Stimulated activated CD4-positive, alpha-beta T cell treated with anti-CD3 and anti-CD28 coated beads, Interleukin-1b, Interleukin-23, amount 100 ng/mL, for 1 hour (primary cell): ENCODE measurements at places on chromosomes 16 and 17.

DNA sequence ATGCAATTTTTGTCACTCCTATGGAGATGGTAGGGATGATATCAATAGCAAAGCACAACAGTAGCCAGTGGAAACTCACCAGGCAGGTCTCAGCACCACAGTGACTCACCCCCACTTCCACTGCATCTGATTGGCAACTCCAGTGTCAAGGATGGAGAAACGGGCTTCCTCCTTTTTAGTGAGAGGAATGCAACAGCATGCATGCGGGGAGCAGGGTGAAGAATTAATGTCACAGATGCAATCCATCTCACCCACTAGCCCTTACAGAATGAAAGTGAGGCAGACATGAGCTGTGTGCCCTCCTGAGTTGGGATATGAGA, 467.0 kb upstream of the C16orf82 start:
- no peak for DNase-seq

GRCh38 chr17:69872675-69873262, 202.3 kb upstream of the KCNJ16 start:
- no peak for DNase-seq

DNA sequence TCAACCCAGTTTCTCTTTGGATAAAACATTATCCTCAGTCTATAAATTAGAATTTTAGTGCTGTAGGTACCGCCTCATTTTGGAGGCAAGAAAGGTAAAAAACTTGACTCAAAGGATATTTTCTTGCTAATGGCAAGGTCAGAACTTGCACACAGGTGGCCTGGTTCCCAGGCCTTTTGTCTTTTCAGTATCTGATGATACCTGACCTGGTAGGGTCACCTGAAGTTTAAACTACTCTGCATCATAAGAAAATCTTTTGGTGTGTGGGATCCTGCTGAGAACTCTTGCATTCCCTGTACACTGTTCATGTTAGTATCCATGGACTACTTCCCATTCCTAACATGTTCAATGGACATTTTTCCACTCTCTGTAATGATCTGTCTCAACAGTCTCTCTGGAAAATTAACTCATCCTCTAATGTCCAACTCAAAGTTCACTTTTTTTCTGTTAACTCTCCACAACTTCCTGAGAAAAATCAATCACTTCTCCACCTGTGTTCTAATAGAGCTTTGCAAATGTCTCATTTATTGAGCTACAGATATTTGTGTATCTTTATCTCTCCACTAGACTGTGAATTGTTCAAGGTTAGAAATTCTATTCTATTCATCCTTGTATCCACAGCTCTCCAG, 317.1 kb upstream of the SOX9 start:
- no peak for DNase-seq

- DNase-seq = no peak
These were observed 19.6 kb downstream of the SPIRE2 start for GRCh38 chr16:89847940-89848297.

DNA sequence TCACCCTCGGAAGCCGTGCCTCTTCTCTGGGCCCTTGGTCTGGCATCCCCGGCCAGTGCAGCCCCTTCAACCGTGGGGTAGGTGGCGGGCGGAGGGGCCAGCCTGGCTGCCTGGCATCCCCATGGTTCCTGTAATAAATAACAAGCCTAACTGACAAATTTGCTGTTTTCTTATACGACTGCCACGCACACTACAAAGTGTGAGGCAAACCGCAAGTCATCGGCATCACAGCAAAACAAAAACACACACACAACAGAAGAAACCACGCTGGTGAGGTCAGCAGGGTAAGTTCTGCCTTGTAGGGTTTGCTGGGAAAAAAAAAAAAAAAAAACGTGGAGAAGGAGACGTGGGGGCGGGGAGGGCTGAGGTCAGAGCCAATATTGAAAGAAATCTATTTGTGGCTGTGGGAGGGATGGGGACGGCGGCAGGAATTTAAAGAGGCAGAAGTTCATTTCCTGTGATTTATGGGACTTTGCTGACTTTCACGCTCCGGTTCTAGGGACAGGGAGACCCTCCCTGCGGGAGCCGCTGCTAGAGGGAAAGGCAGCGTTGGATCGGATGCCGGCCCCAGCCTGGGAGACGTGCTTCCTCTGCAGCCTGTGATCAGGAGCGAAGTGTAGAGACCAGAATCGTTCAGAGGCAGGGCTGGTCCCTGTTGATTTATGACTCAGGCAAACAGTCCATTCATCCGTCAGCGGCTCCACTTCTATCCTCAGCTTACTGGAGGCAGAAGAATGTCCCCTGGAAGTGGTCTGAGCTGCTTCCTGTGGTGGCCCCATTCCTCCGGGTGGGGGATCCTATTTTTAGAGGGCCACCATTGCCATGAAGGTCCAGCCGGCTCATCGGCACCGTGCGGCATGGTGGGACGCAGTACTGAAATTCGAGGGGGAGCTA, 162.8 kb downstream of the FOXL1 start:
- no peak for DNase-seq

DNA sequence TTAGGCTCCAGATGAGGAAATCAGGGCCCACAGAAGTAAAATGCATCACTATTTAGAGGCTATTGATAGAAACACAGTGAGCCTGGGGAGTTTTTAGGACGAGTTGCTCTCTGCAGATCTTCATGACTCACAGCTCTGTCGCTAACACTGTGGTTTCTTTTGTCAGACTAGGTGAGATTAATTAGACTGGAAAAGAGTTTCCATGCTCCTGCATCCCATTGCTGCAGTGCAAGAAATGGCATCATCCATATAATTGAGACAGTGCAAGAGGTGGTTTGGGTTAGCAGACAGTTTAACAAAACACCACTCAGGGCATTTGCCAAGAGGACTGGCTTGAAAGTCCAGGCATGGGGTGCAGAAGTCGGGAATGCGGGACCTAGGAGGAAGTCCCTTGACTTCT, 198.8 kb upstream of the CACNG5 start:
- DNase-seq = no peak

DNA sequence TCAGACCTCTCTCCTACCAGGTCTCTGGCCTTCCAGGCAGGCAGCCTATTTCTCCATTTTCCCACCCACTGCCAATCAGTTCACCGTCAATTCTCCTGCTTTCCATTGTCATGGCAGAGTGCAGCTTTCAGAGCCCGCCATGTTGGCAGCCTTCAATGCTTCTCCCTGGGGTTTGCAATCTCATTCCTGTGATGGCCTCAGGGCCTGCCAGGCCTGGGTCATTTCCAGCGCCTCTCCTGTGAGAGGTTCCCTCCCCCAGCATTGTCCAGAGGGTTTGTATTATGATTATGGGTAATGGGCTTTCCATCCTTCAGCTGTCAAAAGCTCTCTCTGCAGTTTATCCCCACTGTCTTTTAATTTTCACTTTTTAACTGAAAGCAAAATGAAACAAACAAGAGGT, 716.6 kb upstream of the CDH8 start:
- DNase-seq = no peak

DNA sequence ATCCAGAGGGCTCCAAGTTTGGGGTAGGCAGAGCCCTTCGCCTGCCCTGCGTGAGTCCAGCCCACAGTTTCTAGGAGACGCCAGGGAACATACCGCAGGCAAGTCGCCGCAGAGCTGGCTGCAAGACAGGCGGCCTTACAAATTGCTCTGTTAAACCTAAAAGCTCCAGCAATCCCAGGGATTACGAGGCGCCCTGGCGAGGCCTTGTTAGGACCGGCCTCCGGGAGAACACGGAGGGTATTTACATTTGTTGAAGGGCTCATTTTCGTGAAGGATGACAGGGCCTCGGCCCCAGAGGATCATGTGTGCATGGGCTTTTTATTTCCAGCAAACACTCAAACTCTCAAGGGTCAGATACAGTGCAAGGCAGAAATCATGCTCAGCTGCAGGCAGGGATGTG, 77.6 kb upstream of the FOXF1 start:
- DNase-seq = no peak

DNA sequence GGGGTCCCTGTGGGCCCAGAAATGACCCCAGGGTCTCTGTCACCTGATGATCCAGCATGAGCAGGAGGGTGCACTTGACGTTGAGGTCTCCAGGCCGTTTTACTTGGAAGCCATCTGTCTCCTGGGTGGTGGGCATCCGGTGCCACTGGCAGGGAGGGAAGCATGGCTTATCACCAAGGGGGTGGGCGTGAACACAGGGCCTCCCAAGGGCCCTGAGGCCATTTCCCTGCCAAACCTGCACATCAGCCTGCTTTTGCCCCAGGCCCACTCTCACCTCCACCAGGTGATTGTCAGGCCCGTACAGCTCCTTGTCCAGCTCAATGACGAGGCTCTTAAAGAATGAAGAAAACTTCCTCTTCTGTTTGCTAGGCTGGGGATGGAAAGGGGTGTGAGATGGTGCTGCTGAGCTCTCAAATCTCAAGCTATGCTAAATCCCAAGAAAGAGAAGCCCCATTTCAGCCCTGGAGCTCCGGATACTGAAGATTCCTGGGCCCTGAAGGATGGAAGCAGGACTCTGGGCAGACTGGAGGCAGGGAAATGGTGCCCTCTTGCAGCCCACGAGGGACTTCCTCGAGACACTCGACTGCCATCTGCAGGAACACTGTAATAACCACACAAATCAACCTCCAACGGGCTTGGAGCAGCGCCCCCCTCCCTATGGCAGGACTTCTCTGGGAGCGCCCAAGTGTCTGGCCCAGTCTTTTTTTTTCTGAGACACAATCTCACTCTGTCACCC, 7.1 kb upstream of the FTSJ3 start:
- DNase-seq = no peak

DNA sequence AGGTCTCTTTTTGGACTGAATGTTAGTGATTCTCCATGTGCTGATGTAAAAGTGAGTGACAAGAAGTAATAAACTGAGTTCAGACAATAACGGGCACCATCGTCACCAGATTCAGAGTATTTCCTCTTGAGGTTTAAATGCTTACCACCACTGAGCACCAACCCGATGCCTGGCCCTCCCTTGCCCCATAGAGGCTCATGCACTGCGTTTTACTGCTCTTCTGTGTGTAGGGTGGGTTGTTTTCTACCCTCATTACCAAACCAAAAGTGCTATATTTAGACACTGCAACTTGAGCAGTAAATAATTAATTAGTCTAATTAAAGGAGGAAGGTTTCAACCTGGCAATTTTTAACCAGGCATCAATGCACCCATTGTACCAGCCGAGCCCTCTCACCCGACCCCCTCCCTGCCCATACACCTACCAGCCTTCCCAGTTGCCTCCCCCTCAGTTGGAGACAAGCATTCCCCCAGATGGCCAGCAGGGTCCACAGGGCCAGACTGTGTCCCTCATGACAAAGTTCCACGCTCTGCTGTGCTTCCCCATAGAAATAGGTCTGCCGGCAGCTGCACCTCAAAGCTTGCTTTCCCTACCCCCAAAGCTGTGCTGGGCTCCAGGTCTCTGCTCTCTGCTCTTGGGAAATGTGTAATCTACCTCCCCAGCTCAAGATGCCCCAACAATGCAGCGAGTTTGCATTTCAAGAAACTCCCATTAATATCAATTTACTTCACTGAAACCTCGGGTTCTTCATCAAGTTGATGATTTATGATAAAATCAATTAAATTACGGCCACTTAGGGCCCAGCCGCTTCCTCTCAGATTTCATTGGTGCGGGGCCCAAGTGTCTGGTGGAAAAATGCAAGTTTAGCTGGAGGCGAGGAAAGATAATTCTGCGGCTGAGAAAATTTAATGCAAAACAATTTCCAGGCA, 16.0 kb downstream of the HOXB4 start:
- DNase-seq = no peak

- DNase-seq = no peak
These were observed 8.3 kb upstream of the SDR42E1 start for GRCh38 chr16:82019535-82019934.

DNA sequence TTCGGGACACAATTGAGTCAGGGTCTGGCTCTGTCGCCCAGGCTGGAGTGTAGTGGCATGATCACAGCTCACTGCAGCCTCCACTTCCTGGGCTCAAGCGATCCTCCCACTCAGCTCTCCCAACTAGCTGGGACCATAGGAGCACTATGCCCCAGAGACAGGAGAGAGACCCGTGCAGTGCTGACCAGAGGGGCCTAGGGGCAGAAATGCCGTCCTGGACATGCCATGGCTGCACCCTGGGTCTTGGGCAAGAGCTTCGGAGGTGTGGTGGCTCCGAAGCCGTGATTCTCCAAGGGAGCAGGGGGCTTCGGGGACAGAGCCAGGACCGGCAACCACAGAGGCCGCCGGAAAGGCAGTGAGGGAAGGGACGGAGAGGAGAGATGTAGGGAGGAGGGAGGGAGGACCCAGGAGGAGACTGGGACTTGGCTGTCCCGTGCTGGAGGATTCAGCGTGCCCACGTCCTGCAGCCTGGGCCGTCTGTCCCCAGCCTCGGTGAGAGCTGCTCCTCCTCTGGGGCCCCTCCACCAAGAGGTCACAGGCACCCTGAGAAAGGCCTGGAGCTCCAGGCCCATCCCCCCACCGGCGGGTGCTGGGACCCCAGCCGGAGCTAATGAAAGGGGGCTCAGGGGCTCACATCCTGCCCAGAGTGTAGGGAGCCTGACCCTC, 21.9 kb downstream of the TPSD1 start:
- DNase-seq = no peak

DNA sequence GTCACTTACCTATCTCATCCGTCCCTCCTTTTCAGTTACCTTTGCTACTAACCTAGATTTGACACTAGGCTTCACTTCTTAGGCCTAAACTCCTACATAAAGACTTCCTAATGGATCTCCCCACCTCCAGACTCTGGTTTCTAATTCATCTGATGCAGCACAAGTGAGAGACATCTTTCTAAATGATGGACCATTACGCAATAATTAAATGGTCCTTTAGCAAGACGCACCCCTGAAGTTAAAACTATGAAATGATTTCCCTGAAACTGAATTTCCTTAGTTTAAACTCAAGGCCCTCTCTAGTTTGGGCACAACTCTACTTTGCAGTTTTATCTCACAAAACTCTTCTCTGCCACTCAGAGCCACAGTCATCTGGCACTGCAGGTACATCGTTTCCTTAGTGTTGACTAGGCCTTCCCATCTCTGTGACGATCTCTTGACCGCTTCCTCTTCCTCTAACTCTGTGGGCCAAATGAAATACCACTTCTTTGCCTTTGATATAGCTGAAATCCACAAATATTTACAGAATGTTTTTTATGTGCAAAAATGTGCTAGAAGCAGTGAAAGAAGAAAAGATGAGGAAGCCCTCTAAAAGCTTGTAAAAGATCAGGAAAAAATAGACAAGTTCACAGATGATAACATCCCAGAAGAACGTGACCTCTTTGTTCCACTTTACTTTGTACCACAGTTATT, 3.3 kb downstream of the SYNRG start:
- no peak for DNase-seq

- DNase-seq = no peak
These were observed 6.3 kb downstream of the UBE2O start for GRCh38 chr17:76446449-76447231.

DNA sequence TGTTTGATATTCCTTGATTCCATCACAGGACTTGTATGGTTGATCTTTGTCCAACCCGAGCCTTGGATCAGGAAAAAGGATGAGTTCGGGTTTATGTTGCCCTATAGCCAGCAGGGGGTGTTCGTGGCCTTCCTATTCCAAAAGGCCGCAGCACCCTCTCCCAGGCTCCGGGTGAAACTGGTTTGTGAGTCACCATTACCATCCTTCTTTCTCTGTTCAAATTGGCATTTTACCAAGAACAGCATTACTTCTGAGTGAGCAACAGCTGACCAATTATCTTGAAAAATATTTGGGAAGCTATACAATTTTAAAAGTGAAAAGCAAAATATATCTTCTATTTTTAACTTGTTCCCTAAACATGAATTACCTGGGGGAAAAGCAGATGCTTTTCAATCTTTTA, 24.3 kb upstream of the KRT20 start:
- peak; percentile 19 for DNase-seq
